ENCODE measurements at places on chromosomes 7 and 10.

GRCh38 chr10:125092564-125093031 is 67.8 kb downstream of the CTBP2 start:
- DNase-seq: no peak

DNA sequence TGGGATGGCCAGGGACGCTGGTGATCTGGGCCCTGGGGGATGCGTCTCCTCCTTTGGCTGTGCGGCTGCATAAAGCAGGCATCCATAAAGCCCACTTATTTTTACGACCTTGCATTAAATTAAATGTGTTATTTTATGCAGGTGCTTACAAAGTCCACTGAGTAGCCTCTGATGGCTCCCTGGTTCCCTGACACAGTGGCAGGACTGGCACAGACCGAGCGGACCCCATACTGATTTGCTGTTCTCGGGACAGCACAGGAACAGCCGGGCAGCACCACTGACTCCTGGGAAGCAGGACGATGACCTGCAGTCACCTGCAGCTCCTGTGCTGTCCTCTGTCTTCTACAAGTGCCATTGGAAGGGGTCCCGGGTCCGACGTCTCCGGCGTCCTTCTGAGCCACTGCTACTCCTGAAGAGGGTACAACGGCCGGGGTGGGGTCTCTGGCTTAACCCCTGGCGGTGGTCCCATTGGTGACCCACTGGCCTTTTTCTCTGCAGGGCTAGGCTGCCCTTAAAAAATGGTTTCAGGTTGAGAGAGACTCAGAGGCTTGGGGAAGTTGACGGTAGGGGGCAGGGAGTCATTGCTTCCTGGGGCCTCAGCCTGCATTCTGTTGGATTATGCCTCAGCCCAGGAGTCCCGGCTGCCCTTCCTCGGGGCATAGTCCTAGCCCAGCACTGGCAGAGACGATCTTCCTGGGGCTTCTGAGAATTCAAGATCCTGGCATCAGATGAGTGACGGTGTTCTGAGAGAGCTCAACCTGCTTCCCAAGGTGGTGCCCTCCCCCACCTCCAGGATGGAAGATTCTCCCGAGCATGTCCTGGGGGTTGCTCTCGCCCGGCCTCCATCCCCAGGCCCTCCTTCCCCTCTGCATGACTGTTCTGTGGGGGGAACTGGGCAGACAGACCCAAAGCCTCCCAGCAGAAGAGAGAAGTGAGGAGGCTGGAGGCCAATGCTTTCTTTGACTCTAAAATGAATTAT is 330.1 kb downstream of the ADARB2 start:
- no peak for DNase-seq

DNA sequence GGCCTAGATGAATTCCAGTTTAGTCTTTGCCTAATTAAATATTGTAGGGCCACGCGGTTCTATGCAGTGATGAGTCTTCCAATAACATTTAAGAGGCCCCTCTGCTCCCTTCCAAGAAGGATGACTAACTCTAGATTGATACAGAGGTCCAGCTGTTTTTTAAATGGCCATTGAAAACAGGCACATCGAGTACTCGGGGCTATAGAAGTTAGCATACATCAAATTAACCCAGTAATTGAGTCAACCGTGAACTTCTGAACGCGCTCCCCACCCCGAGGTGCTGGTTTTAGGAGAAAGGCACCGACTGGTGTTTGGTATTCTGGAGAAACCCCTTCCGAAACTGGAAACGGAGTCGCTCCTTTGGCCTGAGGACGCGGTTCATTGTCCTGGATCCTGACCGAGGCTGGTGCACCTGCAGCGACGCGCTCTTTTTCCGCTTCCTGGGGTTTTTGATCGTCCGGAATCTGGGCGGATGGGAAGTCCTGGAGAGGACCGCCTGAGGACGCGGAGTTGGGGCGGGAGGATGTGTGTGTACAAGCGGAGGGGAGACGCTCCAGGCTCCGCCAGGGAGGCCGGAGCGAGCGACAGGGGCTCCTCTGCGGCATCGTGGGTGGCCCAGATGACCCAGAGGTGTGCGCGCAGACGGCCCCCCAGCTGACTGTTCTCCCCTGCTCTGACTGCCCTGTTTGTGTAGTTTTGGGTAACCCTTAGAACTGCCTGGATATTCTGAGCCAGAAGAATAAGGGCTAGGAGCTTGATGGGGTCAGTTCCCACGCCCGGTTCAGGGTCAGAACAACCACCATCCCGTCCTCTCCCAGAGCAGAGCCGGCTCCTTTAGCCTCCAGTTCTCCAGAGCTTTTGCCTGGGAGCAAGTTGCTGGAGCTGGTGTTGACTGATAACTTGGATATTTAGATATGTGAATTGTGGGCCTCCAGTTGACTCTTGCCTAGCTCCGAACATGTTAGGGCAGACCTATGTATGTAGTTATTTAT is 711 bp downstream of the FAM221A start:
- DNase-seq: no peak

DNA sequence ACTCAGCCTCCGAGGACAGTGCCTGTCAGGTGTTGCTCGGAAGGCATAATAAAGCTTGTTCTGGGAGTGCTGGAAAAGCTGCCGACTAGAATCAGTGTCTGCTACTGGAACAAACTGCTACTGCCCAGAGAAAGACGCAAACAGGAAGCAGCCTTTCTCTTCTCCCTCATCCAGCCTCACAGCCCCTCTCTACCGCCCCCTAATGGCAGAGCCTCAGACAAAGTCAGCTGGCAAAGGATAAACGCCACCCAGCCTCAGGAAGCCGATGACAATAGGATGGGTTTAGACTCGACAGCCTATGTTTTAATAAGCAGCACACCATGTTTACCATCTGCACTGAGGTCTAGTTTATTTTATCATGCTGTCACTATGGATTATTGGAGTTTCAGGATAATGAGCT is 169.5 kb upstream of the LYZL1 start:
- no peak for DNase-seq

GRCh38 chr10:30036341-30036740 is 23.0 kb downstream of the JCAD start:
- DNase-seq: no peak

DNA sequence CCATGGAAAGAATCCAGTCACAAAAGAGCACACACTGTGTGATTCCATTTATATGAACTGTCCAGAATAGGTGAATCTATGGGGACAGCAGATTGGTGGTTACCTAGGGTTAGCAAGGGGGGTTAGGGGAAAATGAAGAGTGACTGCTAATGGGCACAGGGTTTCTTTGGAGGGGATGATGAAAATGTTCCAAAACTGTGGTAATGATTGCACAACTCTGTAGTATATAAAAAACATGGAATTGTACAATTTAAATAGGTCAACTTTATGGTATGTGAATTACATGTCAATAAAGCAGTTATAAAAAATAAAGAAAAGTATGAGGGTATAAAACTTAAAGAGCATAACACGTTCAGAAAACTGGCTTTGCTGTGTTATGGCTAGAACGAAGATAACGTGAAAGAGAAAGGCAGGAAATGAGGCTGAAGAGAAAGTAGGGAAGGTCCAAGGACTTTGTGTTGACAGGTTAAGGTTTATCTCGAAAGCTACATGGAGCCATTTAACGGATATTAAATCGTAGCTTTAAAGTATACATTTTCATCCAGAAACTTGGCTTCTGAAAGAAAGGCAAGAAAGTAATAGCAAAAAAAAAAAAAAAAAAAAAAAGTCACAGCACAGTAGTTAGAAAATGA is 26.4 kb upstream of the MSS51 start:
- DNase-seq: no peak

- DNase-seq: no peak
Observed at GRCh38 chr7:23216021-23216420, 30.6 kb upstream of the GPNMB start.

DNA sequence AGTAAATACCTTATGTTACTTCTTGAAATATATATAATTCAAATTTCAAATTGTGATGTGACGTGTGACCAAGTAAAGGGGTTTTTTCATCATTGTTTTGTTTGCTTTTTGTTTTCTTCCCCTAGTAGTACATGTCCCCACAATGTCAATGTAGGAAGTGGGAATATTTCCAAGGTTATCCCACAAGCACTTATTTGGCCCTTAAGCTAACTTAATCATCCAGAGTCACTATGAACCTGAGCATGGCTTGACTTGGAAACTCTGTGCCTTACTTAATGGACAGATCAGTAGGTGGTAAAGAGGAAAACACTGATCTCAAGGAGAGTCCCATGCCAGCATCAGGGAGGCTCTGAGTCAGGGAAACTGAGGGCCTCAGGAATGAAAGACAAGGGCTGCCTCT is 569.3 kb upstream of the IGFBP3 start:
- no peak for DNase-seq

DNA sequence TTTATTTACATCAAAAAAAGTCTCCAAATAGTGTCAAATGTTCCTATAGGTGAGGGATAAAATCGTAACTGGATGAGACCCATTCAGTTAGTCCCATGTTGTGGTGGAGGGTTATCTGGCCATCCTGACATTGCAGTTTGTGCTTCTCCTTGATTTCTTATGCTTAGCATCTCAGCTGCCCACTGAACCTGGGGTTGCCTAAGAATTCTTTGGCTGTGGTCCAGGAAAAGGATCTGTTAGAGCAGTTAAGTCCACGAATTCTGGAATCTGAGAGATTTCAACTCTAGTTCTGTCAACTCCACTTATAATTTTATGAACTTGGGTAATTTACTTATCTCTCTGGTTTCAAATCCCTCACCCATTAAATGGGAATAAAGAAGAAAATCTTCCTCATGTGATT is 1673.4 kb downstream of the REEP3 start:
- no peak for DNase-seq

All from activated CD4-positive, alpha-beta T cell treated with anti-CD3 and anti-CD28 coated beads, Interleukin-2, amount 50 U/mL, for 24 hours (primary cell).